ENCODE measurements at places on chromosomes 3 and 15.
A peak's percentile ranks its signal among the peaks of the same experiment; 100 is the strongest.

GRCh38 chr3:8990266-8991215 is 27.3 kb upstream of the RAD18 start:
- DNase-seq, result no peak

- no peak for DNase-seq
These were observed 23.0 kb downstream of the CPN2 start for GRCh38 chr3:194328053-194328657.

- no peak for DNase-seq
These were observed 705.3 kb upstream of the NAALADL2 start for GRCh38 chr3:174153871-174154270.

DNA sequence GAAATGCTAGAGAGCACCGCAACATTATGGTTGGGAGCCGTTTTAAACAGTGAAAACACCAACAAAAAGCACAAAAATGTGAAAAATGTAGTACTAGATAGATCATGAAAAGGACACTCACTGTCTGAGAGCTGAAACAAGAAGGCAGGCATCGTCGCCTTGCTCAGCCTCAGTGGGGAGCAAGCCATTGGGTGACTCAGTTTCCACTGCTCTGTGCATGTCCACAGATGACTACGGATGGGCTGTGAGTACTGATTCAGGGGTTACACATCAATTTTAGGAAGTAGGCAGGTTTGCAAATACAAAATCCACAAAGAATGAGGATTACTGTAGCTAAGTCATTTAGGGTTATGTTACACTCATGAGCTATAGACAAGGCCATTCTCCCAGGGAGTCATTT is 10.8 kb downstream of the NOX5 start:
- DNase-seq, result no peak

DNA sequence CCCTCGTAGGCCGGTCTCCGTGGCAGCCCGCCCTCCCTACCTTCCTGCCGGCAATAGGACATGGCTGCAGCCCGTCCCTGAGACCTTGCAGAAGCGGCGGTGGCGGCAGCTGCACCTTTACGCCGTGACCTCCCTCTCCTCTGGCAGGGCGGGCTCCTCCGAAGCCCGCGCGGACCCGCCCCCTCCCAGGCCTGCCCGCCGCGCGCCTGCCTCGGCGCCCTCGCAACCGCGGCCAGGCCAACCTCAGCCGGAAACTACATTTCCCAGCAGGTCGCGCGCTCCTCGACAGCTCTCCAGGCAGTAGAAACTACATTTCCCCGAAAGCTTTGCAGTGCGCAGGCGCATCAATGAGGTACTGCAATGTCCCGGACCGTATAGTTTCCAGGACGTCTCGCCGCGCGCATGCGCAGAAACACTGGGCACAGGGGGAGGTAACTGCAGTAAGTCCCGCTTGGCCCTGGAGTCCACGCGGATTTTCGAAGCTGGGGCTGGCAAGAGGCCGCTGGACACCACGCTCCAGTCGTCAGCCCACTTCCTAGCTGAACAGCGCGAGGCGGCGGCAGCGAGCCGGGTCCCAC is at the start of the genes CHCHD4 and TMEM43:
Gene CHCHD4 (minus strand): TSS at position 256 of the 578 bp plus-strand sequence. CDS start 194 bp downstream, at position 62.
Gene TMEM43 (plus strand): TSS at position 438 of the 578 bp plus-strand sequence. CDS start 142 bp downstream, outside the sequence.
- DNase-seq, result peak; percentile 96

- DNase-seq, result no peak
These were observed 105.2 kb upstream of the BOC start for GRCh38 chr3:113105966-113106660.

DNA sequence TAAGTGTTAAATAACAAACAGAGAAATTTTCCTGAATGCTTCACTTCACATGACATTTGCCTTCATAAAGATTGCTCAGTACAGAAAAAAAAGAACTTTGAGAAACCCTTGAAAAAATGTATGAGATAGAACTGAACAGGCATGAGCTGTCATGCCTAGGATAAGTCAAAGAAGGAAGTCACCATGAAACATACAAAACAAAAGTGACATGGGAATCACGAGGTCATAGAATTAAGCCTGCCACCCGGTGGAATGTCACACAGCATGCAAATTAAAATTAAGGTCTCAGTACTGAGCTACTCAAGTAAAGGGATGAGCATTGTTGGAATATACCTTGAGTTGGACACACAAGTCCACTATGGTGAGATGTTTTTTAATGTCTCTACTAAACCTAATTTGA is 652.5 kb upstream of the NECTIN3 start:
- peak; percentile 4 for DNase-seq

- DNase-seq, result no peak
These were observed 26.6 kb upstream of the SLMAP start for GRCh38 chr3:57729334-57730045.

- DNase-seq, result no peak
These were observed 231.0 kb upstream of the RASGRP1 start for GRCh38 chr15:38795471-38796245.

DNA sequence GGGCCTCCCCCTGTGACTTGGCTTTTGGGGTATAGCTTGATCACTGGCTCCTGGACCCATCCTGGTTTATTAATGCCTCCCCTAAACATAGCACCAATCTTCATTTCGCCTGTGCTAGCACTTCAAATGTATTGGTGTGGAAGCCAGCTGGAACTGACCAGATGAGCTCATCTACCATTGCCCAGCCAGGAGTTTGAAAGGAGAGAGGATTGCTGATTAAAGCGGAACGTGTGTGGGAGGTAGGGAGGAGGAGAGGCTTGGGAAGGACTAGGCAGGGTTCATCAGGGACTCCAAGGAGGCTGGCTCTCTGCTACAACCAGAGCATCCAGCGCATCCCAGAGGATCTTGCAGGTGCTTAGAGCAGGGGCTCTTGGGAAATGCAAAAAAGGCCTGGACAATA is 34.4 kb upstream of the TLE3 start:
- no peak for DNase-seq

- DNase-seq, result no peak
These were observed 258.6 kb downstream of the RORA start for GRCh38 chr15:60970246-60971170.

DNA sequence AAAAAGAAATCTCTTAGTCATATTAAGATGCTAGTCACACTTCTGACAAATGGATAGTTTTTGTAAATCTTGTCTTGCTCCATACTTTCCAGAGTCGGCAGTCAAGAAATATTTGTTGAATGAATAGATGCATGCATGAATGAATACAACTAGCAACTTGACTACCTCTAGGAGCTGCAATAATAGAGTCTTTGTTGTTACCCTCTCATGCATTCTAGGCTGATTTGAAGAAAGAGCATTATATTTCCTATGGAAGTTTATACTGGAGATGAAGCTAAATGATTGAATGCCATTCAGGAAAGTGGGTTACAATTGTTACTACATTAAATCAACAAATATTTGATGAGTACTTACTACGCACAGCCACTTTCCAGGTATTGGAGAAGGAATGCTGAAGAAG is 18.1 kb upstream of the TRAT1 start:
- DNase-seq, result no peak

Data from NCI-H69 (cell line).